ENCODE measurements at places on chromosomes 3 and 15.

- DNase-seq, result no peak
Observed at GRCh38 chr15:69074843-69075224, 60.3 kb downstream of the NOX5 start.

- no peak for DNase-seq
Observed at GRCh38 chr15:61564785-61565184, 335.7 kb upstream of the RORA start.

GRCh38 chr15:89138999-89139612 is 50.9 kb downstream of the ABHD2 start:
- no peak for DNase-seq

DNA sequence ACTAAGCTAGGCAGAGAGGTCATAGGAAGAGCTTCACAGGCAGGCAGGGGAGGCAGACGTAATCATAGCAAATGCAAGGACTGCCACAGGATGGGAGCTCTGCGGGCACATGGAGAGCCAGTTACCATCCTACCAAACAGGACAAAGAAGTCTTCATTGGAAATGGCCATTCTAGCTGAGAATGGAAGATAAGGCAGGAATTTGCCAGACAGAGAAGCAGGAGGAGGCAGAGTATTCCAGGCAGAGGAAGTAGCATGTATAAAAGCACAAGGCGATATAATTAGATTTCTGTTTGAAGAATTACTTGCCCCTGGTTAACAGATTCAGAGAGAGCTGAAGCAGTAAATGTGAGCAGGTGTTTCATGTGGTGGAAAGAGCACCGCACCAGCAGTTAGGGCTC is 3.5 kb upstream of the SEMA5B start:
- DNase-seq, result no peak

DNA sequence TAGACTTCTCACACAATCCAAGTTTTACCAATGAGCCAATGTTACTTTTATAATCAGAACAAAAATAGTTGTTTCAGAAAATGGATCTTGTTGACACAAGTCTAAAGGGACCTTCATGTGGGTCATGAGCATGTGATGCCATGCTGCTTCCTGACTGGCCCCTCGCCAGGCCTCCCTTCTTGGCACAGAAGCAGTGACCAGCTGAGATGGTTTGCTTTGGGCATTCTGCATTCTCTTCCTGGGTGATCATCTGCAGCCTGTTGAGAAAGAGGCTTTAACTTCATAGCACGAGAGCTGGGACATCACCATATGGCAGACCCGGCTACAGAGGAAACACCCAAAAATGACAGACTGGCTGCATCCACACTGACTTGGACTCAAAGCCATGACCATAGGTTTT is 45.7 kb downstream of the TGM4 start:
- DNase-seq, result no peak

GRCh38 chr15:31372635-31373091 is 46.0 kb downstream of the KLF13 start:
- no peak for DNase-seq

GRCh38 chr3:40035177-40035576 is 225.8 kb downstream of the MYRIP start:
- no peak for DNase-seq

- DNase-seq, result no peak
Observed at GRCh38 chr15:63519548-63520178, 15.3 kb downstream of the USP3 start.

- DNase-seq, result no peak
Observed at GRCh38 chr3:94171954-94172353, 109.1 kb downstream of the NSUN3 start.

- no peak for DNase-seq
Observed at GRCh38 chr3:4977853-4978203, 1.4 kb upstream of the BHLHE40 start.

GRCh38 chr15:31474059-31474868 is 147.6 kb downstream of the KLF13 start:
- peak; percentile 36 for DNase-seq

- DNase-seq, result no peak
Observed at GRCh38 chr15:48282216-48282615, 49.0 kb upstream of the DUT start.

DNA sequence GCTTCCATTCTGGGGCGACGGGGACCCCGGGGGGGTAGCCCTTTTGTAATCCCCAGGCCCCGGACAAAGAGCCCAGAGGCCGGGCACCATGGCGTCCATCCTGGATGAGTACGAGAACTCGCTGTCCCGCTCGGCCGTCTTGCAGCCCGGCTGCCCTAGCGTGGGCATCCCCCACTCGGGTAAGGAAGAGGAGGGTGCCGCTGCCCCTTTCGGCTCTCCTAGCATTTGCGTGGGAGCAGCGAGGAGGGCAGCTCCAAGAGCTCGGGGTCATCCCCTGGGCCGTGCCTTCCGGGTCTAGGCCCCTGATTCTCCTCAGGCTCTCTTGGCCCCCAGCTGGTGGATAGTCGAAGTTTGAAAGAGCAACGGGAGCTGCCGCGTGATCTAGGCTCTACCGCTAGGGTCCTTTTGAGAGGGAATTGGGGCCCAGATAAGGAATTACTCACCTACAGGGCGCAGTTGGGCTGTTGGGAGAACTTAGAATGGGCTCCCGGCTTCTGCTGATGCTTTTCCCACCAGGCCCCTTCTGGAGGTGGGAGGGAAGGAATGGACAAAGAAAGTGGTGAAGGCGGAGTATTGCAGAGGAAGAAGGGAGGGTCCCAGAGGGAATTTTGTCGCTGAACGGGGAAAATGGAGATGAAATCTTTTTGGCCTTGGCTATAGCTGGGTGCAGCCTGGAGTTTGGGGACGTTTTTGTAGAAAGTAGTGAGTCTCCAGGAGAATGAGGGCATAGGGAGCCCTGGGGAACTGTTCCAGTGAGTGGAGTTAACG is 615 bp downstream of the VPS18 start:
- peak; percentile 61 for DNase-seq

DNA sequence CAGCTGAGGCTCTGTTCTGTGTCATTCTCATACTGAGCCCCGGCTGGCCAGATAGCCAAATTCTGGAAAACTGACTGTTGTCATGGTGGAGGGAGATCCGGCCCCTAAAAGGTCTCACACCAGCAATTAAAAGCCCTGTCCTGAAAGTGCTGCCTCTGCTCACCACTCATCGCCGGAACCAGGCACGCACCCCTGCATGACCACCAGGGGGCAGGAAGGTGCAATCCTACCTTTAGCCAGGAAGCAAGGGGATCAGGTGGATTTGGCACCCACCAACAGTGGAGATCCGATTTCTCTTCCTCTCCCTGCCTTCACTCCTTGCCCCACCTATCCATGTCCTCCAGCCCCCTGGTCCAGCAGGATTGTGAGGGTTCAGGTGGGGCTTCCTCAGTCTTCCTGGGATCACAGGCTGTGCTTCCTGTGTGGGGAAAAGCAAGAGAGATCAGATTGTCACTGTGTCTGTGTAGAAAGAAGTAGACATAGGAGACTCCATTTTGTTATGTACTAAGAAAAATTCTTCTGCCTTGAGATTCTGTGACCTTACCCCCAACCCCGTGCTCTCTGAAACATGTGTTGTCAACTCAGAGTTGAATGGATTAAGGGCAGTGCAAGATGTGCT is 16.1 kb upstream of the CACNA2D2 start:
- peak; percentile 81 for DNase-seq

GRCh38 chr15:39624806-39625205 is 43.9 kb downstream of the THBS1 start:
- DNase-seq, result peak; percentile 39

DNA sequence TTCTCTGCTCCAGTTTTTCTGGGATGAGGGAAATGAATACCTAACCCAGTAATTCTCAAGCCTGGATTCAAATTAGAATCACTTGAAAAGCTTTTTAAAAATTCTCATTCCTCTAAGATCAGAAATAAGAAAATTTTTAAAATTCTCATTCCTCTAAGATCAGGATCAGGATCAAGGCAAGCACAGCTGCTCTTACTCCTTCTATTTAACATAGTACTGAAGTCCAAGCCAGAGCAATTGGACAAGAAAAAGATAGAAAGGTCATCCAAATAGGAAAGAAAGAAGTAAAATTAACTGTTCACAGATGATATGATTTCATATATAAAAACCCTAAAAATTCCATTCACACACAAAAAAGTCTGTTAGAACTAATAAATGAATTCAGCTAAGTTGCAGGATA is 24.2 kb upstream of the CLRN1 start:
- no peak for DNase-seq

DNA sequence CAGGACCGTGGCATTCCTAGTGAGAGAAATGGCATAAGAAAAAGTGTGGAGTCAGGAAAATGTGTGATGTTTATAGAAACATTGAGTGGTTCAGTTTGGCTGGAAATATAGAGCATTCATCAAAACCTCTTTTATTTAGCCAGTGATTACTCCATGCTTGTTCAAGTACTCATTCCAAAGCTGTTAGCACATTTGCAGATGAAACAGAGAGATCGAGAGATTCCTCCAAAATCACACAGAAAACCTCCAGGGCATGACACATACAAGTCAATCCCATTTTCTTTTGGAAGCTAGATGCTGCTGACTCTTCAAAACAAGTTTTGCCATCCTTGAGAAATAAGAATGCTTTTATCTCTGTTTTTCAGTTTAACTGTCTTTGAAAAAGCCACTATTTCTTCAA is 11.5 kb upstream of the MB21D2 start:
- DNase-seq, result no peak

GRCh38 chr3:197889204-197889930 is 60.6 kb upstream of the RPL35A start:
- no peak for DNase-seq

GRCh38 chr3:32140943-32141342 is 34.5 kb downstream of the GPD1L start:
- DNase-seq, result no peak

GRCh38 chr15:101173233-101174119 is 78.4 kb downstream of the CHSY1 start:
- no peak for DNase-seq

- no peak for DNase-seq
Observed at GRCh38 chr15:68208136-68208535, 3.0 kb upstream of the CALML4 start.

DNA sequence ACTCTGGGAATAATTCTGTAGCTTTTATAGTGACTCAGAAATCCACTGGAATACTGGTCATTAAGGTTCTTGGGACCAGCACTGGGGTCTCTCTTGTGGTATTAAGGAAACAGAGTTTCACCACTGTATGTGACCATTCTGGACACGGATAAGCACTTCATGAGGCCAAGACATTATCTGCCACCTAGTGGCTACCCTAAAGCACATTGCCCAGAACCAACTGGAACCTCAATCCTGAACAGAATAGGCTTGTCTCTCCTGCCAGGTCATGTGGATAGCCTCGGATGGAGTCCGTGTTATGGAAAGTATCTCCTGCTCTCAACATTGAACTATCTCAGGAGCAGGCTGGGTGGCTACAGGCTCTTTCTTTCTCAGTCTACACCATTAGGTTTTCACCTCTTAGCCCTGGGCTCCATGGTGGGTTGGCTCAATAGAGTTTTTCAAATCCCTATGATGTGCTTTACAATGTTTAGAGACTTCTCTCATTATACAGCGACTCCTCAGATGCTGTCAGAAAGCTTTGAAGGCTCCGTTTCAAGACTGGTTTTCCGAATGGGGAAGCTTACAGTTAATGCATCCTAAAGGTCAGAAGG is 167.6 kb upstream of the ST8SIA2 start:
- DNase-seq, result no peak

DNA sequence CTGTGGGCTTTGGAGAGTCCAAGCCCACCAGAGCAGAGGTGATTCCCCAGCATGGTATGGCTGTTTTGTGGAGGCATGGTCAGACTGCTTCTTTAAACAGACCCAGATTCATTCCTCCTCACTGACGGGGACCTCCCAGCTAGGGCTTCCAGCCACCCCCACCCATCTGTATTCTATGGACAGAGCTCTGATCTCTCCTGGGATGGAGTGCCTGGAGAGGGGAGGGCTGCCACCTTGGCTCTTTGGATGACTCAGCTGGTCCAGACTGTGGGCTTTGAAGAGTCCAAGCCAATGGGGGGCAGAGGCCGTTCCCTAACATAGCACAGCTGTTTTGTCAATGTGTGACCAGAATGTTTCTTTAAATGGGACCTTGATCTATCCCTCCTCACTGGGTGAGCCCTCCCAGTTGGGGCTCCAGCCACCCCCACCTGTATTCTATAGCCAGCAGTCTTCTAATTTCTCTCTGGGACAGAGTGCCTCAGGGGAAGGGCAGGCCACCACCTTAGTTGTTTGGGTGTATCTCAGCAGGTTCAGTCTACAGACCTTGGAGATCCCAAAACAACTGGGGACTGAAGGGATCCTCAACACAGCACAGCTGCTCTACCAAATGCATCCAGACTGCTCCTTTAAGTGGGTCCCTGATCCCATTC is 122.0 kb upstream of the OSTN start:
- DNase-seq, result no peak

GRCh38 chr3:134885877-134886621 is 91.0 kb downstream of the EPHB1 start:
- no peak for DNase-seq

GRCh38 chr3:40333416-40333815 is 23.9 kb downstream of the EIF1B start:
- DNase-seq, result no peak

GRCh38 chr3:53196575-53197407 is 35.8 kb downstream of the PRKCD start:
- DNase-seq, result peak; percentile 74

GRCh38 chr3:109268181-109268580 is 48.1 kb downstream of the DPPA2 start:
- DNase-seq, result no peak

GRCh38 chr15:70098461-70099166 is 897 bp upstream of the TLE3 start:
- DNase-seq, result peak; percentile 36

GRCh38 chr3:104347291-104347690 is 1019.4 kb upstream of the ALCAM start:
- no peak for DNase-seq

GRCh38 chr3:127796045-127796830 is 26.1 kb downstream of the MGLL start:
- DNase-seq, result no peak

DNA sequence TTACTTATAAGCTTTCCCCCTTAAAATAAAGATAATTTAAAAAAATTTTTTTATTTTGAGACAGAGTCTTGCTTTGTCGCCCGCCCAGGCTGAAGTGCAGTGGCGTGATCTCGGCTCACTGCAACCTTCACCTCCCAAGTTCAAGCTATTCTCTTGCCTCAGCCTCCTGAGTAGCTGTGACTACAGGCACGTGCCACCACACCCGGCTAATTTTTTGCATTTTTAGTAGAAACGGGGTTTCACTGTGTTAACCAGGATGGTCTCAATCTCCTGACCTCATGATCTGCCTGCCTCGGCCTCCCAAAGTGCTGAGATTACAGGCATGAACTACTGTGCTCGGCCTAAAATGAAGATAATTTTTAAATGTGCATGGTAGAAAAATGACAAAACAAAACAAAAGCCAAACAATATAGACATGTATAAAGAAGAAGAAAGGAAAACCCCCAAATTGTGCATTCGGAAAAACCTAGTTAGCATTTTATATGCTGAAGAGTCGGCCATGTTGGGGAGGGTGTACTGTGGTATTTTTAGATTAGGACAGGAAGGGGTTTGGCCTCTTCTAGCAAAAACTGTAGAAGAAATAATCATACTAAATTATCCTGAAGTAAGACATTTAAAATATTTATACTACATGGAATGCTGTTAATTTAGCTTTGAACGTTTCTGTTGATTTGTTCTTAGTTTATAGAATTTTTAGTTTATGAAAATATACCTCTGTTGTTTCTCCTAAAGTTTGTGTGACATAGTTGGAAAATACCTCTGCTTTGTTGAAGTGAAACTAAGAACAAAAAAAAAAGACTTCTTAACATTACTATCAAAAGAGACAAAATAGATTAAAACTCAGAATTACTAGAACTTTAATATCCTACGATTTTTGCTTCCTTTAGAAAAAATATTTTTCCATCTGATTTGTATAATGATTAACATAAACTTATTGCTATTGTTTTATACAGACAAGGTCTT is 7.4 kb downstream of the APPL1 start:
- DNase-seq, result no peak

- no peak for DNase-seq
Observed at GRCh38 chr3:72784226-72784625, 64.0 kb downstream of the SHQ1 start.

All from CD4-positive, alpha-beta T cell (primary cell).